ENCODE measurements at places on chromosomes 4 and X.
A peak's percentile ranks its signal among the peaks of the same experiment; 100 is the strongest.

DNA sequence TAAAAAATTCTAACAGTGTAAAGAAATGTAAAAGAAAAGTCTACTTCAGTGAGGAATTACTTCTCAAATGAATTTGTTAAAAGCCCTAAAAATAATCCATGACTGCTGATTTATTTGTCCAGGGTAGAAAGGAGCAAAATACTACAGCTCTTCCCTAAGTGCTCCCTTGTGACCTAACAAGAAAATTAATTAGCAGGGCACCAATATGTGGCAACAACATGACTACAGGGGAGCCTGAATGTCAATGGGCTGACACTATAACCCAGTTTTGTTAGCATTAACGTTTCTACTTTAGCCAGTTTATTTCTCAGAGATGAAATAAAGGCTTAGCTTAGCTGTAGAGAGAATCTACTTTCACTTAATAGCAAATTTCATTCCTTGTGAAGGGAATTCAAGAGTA lies 918.9 kb upstream of the EPHA5 start:
- DNase-seq, result no peak

DNA sequence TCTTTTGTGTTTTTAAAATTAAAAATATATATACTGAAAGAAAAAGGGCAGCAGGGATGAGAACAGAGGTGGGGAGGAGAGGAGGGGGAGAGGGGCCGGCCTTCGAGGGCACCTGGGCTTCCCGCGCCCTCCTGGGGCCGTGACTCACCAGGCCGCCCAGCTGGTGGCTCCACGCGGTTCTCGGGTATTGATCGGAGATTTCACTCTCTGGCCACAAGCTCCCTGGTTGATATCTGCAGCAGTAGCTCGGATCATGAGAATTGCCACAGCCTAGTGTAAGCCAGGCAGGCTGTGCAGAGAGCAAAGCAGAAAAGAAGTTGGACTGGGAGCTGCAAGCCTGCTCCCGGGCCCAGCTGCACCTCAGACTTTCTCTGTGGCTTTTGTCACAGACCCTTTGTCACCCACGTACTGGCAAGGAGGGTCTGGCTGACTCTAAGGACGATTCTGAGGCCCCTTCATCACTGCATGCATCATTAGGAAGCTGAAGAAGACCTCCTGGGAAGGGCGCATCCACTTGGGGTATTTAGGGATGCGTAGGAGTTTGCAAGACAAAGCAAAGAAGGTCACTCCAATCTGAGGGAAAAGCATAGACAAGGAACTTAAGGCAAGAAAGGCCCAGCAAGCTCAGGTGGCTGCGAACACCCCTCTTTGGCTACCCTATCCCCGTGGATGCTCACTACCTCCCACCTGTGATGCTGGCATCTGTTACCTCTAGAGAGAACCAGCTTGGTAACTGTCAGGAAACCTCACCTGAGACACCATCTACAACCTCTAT lies 71.7 kb downstream of the CPZ start:
- no peak for DNase-seq

DNA sequence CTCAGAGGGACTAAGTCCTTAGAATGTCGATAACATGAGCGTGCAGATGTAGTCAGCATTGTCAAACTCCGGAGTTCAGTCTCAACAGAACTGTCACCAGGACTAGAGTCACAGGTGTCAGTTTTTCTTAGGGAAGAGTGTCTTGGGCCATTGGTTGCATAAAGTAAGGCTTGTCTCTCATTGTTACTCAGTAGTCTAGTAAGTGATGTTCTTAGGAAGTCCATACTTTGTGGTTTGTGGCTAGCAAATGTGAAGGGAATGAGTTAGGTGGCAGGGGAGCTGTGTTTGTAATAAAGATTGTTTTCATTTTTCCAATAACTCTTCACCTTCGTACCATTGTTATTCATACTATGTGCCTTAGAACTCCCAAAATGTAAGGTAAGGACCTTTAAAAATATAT lies 119.6 kb downstream of the AFF2 start:
- DNase-seq, result no peak

- no peak for DNase-seq
Measured at GRCh38 chrX:71659342-71659741, 8.0 kb upstream of the LOC101059915 start.

GRCh38 chr4:173499658-173500535 lies 30.1 kb downstream of the HAND2 start:
- no peak for DNase-seq

GRCh38 chr4:13309751-13310150 lies 174.4 kb downstream of the RAB28 start:
- no peak for DNase-seq

GRCh38 chr4:176635372-176636261 lies 157.1 kb downstream of the VEGFC start:
- no peak for DNase-seq

GRCh38 chr4:622071-622995 lies 3.0 kb upstream of the PDE6B start:
- peak; percentile 16 for DNase-seq

- no peak for DNase-seq
Measured at GRCh38 chrX:22730542-22730941, 269.2 kb upstream of the DDX53 start.

DNA sequence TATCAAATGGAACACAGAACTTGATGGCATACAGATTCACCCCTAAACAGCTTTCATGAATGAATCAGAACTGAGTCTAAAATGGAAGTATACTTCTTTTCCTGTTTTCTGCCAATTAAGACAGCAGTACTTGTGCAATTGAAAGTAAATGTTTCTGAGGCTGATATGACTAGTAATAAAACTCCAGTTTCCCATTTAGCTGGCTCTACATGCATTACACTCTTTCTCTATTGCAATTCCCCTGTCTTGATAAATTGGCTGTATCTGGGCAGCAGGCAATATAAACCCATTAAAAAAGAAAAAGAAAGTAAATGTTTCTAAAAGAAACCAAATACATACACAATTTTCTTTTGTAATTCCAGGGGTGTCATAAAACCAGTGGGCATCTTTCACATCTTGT lies 4.6 kb downstream of the NOA1 start:
- no peak for DNase-seq

DNA sequence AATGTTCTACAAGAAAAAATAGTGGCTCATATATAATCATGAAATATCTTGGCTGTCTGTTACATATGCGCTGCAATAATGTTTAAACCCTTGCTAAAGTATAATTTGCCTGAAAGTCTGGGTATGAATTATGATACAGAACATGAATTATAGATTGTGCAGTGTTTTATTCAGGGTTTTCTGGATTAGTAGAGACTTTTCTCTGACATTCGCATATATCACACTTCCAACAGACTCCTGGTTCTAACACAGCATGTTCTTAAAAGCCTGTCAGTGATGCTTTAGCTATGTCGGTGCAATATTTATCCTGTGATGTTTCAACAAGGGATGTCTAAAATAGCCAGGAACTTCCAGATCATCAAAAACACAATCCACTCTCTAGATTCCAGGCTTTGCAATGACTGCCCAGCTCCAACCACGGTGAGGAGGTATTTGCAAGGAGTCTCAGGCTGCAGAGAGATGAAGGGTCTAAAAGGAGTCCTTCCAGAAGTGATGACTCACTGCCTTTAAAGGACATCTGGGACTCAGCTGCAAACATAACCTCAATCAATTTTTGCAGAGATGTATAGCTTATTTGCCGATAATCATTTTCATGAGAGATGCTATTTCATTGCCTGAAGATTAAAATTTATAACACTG lies 69.4 kb downstream of the RWDD4 start:
- no peak for DNase-seq

GRCh38 chr4:184309241-184310170 lies 91.8 kb upstream of the ENPP6 start:
- no peak for DNase-seq

DNA sequence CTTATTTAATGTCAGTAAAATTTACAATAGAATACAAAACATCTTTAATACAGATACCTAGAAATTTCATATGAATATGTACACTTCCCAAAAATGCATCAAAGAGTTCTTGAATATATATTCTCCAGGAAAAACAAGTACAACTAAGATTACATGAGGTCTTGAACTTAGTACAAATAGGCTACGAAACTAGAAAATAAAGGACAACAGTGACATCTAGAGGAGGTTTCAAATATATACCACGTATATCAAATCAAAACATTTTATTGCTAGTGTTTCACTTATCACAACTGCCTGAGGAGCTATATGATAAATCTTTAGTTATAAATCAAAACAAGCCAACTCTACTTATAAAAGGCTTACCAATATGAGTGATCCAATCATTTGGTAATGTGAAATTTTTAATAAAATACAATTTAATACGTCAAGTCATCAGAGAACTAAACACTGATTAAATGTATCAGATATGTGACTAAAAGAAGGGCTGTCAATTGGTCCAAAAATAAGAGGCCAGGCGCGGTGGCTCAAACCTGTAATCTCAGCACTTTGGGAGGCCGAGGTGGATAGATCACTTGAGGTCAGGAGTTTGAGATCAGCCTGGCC lies 36.6 kb downstream of the ANAPC10 start:
- no peak for DNase-seq

GRCh38 chr4:38572793-38573192 lies 91.2 kb upstream of the KLF3 start:
- DNase-seq, result no peak

DNA sequence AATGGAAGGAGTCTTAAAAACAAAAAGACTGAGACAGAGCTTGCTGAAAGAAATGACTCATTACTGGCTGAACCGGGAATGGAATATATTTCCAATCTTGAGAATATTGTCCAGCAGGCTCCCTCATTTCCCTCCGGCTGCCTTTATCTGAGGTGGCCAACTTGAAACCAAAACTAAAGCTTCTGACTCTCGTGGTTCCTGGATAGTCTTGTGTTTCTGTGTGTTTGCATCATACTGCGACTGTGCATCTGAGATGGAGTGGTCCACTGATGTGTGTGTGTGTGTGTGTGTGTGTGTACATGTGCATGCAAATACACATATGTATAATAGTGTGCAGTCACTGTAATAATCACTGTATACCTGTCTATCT lies 145.6 kb upstream of the SCML1 start:
- no peak for DNase-seq

All from suprapubic skin (tissue), 4 donors.